Tibial nerve (tissue), 4 donors: ENCODE measurements at places on chromosomes 1 and 21.

- H3K27me3 ChIP-seq, result no peaks in the 10 kb centered on the region
- no peak overlapping the region for H3K27ac ChIP-seq
- H3K4me1 ChIP-seq, result no peaks in the 10 kb centered on the region
- no peak for DNase-seq
- no peaks in the 10 kb centered on the region for H3K36me3 ChIP-seq
Observed at GRCh38 chr1:9633493-9633892, 18.0 kb upstream of the PIK3CD start.

DNA sequence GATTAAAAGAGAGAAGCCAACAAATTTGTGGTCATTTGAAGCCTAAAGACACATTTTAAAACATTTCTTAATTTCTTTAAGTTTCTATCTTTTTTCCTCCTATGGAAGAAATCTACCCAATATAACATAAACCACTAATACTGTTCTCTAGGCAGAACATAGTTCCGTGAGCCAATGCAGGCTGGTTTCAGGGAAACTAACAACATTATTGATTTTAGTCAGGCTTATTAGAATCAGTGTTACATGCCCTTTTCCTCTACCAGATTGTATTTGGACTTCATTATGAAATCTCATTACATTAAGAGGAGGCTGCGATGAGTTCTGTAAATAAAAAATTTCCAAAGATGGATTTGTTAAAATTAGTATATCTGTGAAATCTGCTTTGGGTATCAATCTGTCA is 249.9 kb downstream of the PTBP2 start:
- no peaks in the 10 kb centered on the region for H3K4me1 ChIP-seq
- H3K36me3 ChIP-seq, result no peaks in the 10 kb centered on the region
- no peak overlapping the region for H3K27ac ChIP-seq
- H3K4me3 ChIP-seq, result no peak overlapping the region

GRCh38 chr1:185938396-185938795 is 204.2 kb downstream of the HMCN1 start:
- H3K4me1 ChIP-seq, result no peaks in the 10 kb centered on the region
- no peaks in the 10 kb centered on the region for H3K27me3 ChIP-seq
- no peak for DNase-seq
- H3K36me3 ChIP-seq, result no peaks in the 10 kb centered on the region
- H3K27ac ChIP-seq, result no peak overlapping the region

DNA sequence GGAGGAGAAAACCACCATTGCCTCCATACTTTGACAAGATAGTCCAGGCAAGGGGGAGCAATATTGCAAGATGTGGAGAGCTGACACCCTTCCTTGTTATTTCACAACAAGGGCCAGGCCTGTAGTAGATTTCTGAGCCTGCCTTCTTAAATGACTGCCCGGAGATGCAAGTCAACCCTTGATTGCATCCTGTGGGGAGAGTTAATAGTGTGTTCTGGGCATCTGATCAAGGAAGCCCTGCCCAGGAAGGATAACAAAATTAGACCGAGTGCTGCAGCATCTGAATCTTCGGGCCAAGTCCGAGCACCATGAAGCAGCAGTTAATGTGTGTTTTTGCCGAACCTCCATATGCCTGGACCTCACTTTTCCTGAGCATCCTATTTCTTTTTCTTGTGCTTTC is 382.3 kb downstream of the PRDM2 start:
- H3K27me3 ChIP-seq, result no peaks in the 10 kb centered on the region
- no peak for DNase-seq
- H3K27ac ChIP-seq, result no peak overlapping the region
- H3K4me3 ChIP-seq, result no peak overlapping the region
- H3K4me1 ChIP-seq, result no peaks in the 10 kb centered on the region

DNA sequence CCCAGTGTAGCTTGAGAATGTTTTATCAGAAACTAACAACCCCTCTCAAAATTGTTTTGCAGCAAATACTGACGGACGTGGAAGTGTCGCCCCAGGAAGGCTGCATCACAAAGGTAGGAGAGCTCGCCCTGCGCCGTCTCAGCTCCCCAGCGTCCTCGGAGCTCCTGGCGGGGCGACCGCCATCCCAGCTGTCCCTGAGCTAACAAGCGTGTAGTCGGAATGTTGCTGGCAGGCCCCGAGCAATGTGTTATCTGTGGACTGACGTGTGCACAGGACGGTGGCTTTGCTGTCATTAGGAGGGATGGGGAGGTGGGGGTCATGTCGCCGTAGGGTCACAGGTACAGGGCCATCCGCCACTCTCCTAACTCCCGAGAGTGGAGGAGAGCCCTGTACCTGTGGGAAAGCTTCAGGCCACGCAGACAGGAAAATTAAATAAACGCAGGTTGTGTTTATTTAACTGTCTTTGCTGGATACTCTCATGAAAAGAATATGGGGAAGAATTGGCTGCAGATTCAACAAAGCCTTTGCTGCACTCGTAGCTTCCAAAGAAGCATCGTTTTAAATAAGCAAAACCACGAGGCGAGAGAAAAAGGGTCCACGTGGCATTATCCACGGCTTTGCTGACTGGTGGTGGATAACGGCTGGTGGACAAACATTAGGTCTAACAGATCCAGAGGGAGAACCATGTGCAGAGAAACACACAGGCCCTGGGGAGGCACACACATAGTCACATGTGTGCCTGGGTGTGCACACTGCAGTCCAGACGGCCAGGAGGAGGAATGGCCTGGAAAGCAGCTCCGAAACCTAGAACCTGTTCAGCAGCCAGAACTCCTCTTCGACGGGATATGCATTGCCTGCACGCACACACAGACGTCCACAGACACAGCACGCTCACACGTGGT is 175.3 kb downstream of the PRDM16 start:
- H3K4me1 ChIP-seq, result peaks cover 75% of the 10 kb centered on the region
- no peak for DNase-seq
- no peak overlapping the region for H3K4me3 ChIP-seq
- H3K27ac ChIP-seq, result no peak overlapping the region

- no peaks in the 10 kb centered on the region for H3K27me3 ChIP-seq
- no peak overlapping the region for H3K4me3 ChIP-seq
- no peaks in the 10 kb centered on the region for H3K36me3 ChIP-seq
Observed at GRCh38 chr1:112887599-112888283, 68.3 kb downstream of the SLC16A1 start.

DNA sequence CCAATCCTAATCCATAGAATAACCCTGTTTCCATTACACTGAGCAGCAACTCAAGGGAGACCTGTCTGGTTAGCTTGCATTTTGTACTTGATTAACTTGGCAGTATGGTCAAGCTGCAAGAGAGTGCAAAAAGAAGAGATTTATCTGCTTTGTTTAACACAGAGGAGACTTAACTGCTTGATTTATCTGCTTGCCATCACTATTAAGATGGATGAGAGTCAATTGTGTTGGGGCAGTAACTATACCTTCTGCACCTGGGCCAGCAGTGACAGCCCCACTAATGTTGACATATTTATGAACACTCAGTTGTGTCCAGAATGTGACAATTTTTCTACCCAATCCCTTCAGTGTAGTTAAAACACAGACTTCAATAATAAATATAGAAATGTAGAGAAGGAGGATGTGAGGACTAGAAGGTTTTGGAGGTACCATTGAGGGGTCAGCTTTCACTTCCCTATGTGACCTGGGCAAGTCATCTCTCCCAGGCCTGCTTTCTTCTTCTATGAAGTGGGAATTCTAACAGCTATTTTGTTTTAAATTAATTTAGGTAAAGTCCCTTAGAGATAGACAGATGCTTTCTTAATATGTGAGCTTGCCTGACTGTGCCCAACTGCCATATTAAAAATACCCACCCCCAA is 159.1 kb upstream of the KCNK2 start:
- H3K36me3 ChIP-seq, result no peaks in the 10 kb centered on the region
- H3K27ac ChIP-seq, result no peak overlapping the region
- no peak overlapping the region for H3K4me3 ChIP-seq
- no peak for DNase-seq
- H3K4me1 ChIP-seq, result no peaks in the 10 kb centered on the region
- H3K27me3 ChIP-seq, result no peaks in the 10 kb centered on the region

DNA sequence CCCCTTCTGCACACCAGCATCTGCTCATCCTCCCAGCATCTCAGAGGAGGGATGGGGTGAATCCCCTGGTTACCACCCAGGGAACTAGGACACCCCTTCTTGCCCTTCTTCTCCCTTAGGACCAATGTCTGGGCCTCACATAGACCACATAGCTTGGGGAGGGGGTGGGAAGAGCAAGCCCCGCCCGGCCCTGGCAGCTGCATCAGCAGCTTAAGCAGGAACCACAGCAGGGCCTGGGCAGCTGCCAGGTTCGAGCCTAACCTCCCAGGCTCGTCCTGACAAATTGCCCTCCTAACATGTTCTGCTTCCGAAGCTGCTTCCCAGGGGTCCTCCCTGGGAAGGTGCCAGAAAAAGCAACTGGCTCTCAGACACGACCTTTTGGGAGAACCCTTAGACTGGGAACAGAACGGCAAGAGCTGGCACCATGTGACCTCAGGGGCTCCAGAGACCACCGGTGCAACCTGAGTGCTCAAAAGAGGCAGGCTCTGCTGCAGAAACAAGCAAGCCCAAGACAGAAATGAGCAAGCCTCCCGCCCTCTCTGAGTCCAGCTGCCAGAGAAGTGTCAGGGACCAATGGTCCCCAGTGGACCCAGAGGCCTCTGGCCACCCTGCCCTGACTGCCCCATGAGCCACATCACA is 18.4 kb upstream of the CLSTN1 start:
- no peaks in the 10 kb centered on the region for H3K27me3 ChIP-seq
- no peak overlapping the region for H3K27ac ChIP-seq
- H3K36me3 ChIP-seq, result no peaks in the 10 kb centered on the region
- no peaks in the 10 kb centered on the region for H3K4me1 ChIP-seq

DNA sequence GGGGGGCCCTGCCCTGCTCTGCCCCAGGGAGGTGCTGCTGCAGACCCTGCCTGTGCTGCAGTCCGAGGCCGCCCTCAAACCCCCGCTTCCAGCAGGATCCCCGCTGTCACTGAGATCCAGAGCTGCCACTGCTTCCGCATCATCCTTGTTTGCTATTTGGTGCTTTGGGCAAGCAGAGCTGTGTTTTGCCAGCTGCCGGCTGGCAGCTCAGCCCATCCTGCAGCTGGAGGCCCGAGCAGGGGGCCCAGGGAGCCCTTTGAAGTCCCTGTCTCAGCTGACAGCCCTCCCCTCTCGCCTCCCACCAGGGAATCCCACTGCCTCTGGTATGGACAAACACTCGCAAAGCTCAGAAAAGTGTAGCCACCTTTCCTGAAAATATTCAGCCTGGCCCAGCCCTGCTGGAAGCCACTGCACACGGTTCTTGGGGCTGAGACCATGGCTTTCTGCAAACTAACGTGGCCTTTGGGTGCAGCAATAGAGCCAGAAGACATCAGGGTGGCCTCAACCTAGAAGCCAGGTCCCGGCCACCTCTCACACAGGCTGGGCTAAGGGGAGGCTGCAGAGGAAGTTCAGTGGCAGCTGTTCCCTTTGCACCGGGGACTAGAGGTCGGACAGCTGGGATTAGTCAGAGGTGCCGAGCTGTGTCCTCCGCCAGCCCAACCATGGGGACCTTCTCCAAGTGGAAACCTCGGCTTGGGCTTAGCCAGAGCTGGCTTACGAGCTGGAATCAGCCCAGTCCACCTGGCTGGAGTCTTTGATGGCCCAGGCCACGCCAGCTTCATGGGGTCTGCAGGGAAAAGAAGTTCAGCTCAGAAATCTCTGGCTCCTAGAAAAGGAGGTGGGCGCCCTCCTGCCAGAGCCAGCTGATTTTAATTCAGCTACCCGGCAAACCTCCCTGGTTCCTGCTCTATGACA is 107.1 kb downstream of the SPSB1 start:
- no peaks in the 10 kb centered on the region for H3K36me3 ChIP-seq
- H3K27me3 ChIP-seq, result no peaks in the 10 kb centered on the region
- no peak overlapping the region for H3K27ac ChIP-seq
- DNase-seq, result no peak
- H3K4me3 ChIP-seq, result no peak overlapping the region

- H3K27me3 ChIP-seq, result no peaks in the 10 kb centered on the region
- no peaks in the 10 kb centered on the region for H3K4me1 ChIP-seq
- no peak overlapping the region for H3K4me3 ChIP-seq
- peak overlapping the region; percentile 87 for H3K27ac ChIP-seq
- H3K36me3 ChIP-seq, result no peaks in the 10 kb centered on the region
Observed at GRCh38 chr21:33800753-33801423, 114.7 kb downstream of the ATP5PO start.

DNA sequence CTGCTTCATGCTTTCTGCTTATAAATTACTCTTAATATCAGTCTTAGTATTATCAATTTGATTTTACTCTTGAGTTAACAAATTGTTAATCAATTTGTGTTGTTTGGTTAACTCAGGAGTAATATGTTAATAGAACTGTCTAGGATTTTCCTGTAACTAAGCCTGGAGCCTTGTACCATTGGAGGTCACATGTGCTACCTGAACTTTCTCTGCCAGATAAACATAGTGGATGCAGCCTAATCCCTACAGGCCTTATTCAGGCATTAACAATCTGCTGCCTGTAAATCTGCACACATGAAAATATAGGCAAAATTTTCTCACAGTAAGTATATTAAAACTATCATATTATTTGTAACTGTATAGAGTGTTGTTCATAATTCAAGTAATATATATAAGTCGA is 47.1 kb upstream of the TMPRSS2 start:
- H3K36me3 ChIP-seq, result no peaks in the 10 kb centered on the region
- no peak for DNase-seq
- H3K27me3 ChIP-seq, result no peaks in the 10 kb centered on the region
- H3K4me3 ChIP-seq, result no peak overlapping the region
- no peak overlapping the region for H3K27ac ChIP-seq

GRCh38 chr1:43421976-43422750 is 31.6 kb downstream of the HYI start:
- H3K27ac ChIP-seq, result no peak overlapping the region
- no peak for DNase-seq
- no peaks in the 10 kb centered on the region for H3K36me3 ChIP-seq
- no peaks in the 10 kb centered on the region for H3K27me3 ChIP-seq
- no peaks in the 10 kb centered on the region for H3K4me1 ChIP-seq

- DNase-seq, result no peak
- no peaks in the 10 kb centered on the region for H3K36me3 ChIP-seq
- H3K27me3 ChIP-seq, result no peaks in the 10 kb centered on the region
Observed at GRCh38 chr1:156772728-156773497, 5.6 kb downstream of the PRCC start.

DNA sequence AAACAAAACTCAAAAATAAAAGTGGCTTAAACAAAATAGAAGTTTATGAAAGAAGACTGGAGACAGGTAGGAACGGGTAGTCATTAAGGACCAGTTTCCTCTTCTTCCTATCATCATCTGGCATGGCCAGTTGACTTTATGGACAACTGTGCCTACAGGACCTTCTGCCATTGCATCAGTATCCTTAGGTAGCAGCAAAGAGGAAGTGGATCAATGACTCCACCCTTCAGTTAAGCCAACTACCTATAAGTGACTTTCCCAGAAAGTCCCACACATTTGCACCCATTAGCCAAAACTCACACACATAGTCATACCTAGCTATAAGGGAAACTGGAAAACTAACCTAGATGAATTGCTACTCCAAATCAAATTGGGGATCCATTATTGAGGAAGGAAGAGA is 51.7 kb downstream of the RASAL2 start:
- H3K27me3 ChIP-seq, result no peaks in the 10 kb centered on the region
- DNase-seq, result no peak
- H3K27ac ChIP-seq, result no peak overlapping the region
- H3K36me3 ChIP-seq, result no peaks in the 10 kb centered on the region

- no peak overlapping the region for H3K4me3 ChIP-seq
- peaks cover 36% of the 10 kb centered on the region for H3K4me1 ChIP-seq
- no peaks in the 10 kb centered on the region for H3K36me3 ChIP-seq
- DNase-seq, result no peak
- peak overlapping the region; percentile 28 for H3K27ac ChIP-seq
Observed at GRCh38 chr1:234956821-234957329, 171.8 kb downstream of the TOMM20 start.
